ENCODE measurements at places on chromosomes 6 and 20.

DNA sequence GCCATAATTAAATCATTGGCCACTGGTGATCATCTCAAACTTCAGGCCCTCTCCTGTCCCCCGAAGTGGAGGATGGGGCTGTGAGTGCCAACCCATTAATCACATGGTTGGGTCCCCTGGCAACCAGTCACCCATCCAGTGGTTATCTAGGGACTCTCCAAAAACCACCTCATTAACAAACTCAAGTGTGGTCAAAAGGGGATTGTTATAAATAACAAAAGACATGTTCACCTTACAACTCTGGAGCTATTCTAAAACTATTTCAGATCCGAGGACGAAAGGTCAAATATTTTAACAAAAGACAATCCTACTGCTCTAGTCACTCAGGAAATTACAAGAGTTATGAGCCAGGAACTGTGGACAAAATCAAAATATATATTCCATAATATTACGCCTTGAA lies 95.5 kb upstream of the PRND start:
- no peak for DNase-seq

DNA sequence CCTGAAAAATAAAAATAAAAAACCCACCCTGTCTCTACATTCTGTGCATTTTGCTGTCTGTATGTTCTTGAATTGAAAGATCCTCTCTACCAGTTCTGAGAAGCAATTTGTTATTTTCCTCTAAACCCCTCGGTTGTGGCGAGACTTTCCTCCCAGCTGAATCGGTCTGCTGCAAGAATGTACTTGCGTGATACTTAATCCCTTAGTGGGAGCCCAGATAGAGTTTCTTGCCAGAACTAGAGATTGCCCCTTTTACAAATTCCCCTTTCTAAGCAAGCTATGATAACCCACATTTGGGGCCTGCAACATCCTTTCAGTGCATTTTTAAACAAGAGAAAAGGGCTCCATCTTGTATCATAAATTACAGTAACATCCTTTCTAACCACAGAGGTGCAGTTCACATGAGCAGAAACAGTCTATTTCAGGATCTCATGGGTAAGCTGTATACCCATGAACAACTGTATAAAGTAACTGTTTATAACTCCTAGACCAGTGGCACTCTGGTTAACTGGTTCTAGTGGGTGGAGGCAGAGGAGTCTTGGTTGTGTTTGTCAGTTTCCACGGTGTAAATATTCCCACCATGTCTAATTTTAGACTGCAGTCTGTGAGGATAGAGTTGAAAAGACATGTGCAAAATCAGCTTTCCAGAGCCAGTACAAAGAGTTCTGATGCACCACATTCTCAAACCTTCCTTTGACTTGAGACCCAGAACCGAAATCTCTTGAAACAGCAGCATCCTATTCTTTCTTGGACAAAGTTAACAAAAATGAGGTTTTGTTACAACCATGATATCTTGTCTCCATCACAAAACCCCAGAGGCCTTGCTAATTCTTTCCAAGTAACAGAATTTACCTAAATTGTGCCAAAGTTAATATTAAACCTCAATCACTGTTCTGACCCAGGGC lies 113.1 kb upstream of the ZNF217 start:
- peak; percentile 87 for DNase-seq

- no peak for DNase-seq
Measured at GRCh38 chr6:134094441-134094840, 42.0 kb upstream of the SLC2A12 start.

DNA sequence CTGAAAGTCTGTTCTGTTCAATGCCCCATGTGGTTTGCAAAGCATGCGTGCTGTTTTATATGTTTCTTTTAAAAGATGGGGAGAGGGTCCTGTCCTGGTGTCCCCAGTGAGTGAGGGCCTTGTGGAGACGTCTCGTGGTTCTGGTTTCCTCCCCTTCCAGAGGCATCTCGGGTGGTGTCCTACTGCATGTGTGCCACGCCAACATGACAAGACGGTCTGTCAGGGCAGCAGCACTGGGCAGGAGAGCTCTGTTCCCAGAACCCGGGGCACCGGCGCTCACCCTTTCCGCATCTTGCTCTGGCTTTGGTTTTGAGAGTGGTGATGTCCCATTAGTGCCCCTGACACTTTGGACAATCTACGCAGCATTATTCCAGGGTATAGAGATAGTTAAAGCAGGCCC lies 275.6 kb downstream of the CDH4 start:
- DNase-seq: no peak

GRCh38 chr6:9225441-9225871 lies 790.1 kb upstream of the SLC35B3 start:
- DNase-seq: peak; percentile 22

GRCh38 chr20:46228670-46229069 lies 79.6 kb downstream of the CDH22 start:
- DNase-seq: no peak

- DNase-seq: no peak
Measured at GRCh38 chr20:12989586-12990115, 19.1 kb upstream of the SPTLC3 start.

- peak; percentile 21 for DNase-seq
Measured at GRCh38 chr6:76026101-76026500, 46.4 kb downstream of the IMPG1 start.

DNA sequence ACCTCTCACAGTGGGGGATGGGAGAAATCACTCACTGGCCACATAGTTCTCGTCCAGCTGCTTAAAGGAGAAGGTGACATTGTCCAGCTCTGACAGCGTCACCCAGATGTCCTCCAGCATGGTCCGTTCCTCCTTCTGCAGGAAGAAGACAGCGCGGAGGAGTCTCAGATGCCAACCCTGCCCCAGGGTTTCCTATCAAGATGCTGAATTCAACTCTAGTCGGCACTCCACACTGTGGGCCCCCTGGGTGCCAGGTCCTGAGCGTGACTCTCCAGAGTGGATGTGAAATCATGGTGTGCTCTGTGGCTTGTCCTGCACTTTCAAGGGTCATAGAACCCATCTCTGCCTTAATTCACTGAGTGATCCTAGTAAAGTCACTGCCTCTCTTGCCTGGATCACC lies 193.2 kb downstream of the PREX1 start:
- no peak for DNase-seq

DNA sequence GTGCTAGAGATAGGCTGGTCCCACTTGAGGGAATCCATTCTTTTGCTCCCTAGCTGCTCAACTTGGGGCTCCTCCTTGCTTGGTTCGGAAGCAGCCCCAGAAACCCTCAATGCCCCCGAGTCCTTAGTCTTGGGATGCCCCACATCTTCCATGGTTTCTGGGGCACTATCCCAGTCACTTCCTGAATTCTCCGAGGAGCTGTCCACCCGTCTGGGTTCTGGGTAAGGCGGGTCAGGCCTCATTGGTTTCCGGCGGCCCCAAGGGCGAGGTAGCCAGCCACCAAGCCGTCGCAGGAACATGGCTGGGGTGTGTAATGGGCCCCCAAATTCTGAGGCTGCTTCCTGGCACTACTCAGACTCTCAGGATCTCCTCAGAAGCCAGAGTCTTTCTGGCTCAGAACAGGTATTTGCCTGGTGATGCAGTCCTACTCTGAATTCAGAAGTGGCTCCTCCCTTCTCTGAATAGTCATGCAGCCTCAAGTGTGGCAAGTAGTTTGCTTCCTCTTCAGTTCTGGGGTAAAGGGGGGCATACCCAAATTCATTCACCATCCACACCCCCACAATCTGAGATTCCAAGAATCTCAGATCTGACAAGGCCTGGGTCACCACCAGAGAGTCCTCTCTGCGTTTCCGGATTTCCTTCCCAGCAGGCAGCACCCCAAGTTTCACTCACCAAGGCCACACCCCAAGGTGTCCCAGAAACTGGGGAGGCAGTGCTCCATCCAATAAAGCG lies 763 bp downstream of the C6orf47 start:
- DNase-seq: no peak

DNA sequence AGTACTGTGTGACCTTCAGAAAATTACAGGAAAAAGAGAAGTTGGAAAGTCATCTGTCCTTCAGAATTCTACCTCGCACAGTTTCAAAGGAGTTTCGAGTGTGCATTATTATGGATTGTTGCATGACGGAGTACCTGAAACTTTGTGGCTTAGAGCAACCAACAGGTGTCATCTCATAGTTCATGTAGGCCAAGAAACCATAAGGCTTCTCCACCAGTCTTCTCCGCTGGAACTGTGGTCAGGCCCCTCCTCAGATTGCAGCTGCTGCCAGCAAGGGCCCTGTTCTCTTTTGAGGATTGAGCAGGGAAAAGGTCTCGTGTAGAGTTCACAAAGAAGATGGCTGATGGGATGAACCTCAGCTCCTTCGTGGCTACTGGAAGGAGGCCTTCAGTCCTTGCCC lies 151.2 kb upstream of the THBS2 start:
- no peak for DNase-seq

GRCh38 chr6:102679865-102680264 lies 1286.4 kb downstream of the GRIK2 start:
- no peak for DNase-seq

DNA sequence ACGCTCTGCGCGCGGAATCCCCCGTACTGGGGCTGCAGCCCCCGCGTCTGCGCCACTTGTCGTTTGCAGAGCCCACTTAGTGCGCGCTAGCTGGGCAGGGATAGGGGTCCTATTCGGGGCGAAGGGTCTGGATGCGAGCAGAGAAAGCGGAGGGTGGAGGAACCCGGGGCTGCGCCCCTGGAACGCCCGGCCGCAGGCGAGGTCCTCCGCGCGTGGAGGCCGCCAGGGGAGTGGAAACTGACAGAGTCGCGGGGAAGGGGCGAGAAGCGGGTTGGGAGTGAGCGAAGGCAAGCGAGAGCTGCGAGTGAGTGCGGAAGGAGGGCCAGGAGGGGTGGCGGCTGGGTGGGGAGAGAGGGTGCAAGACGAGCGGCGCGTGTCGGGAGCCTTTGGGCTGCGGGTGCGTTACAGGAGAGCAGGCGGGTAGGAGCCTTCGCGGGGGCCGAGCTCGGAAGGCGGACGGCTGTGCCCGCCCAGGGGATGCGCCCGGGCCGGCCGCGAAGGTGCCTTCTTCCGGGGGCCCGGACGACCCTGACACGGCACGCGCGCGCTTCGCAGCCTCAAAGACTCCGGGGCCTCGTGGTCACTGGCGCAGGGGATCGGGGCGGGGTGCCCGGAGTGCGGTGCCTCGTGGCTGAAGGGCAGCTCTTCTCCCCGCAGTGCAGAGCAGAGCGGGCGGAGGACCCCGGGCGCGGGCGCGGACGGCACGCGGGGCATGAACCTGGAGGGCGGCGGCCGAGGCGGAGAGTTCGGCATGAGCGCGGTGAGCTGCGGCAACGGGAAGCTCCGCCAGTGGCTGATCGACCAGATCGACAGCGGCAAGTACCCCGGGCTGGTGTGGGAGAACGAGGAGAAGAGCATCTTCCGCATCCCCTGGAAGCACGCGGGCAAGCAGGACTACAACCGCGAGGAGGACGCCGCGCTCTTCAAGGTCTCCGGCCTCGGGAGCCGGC lies 1.2 kb downstream of the IRF4 start:
- DNase-seq: no peak

DNA sequence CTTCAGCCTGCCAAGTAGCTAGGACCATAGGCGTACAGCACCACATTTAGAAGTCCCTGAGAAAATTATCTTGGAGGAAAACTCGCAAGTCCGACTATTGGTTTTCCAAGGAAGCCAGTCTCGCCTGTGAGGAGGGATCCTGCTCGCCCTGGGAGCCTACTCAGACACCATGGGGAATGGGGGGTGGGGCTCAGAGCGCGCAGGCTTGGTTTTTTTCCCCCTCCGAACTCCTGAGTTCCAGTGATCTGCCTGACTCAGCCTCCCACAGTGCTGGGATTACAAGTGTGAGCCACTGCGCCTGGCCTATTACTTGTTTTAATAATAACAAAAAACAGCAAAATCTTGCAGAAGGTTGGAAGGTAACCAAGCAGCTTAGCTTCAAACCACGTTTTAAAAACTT lies 153.7 kb downstream of the OR2B2 start:
- DNase-seq: no peak

DNA sequence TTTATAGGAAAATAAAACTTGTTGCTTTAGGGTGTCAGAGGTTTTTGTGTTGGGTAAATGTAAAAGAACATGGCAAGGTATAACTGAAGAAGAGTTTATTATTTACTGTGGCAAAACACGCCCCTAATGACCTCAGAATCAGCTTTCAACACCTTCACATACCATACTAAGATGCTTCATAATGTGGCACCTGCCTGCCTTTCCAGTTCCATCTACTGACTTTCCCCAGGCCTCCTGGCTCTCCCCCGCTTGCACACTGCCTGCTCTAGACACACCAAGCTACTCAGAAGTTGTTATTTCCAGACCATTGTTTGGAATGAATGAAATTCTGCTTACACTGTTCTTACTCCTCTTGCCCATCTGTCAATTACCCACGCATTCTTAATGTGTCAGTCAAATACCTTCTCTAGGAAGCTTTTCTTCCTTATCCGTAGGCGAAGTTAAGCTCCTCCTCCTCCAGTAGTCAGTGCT lies 1.8 kb downstream of the TIAM2 start:
- no peak for DNase-seq

DNA sequence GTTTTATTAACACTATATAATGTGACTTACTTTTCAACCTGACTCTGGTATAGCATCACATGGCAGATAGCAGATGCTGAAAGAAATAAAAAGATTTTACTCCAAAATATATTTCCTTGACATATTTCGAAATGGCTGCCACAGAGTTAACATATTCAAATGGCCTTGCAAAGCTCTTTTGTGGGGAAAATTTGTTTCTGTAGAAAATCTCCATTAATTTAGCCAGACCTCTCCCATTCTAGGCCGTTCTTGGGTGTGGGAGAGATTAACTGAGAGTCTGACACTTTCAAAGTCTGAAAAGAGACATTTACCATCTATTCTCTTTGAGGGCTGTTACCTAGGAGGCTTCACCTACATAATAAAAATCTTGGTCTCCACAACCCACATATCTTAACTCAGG lies 217.2 kb downstream of the OTOR start:
- DNase-seq: no peak

GRCh38 chr6:52475307-52475706 lies 55.2 kb downstream of the EFHC1 start:
- DNase-seq: no peak

- DNase-seq: no peak
Measured at GRCh38 chr20:57425150-57426013, 34.2 kb downstream of the RBM38 start.

DNA sequence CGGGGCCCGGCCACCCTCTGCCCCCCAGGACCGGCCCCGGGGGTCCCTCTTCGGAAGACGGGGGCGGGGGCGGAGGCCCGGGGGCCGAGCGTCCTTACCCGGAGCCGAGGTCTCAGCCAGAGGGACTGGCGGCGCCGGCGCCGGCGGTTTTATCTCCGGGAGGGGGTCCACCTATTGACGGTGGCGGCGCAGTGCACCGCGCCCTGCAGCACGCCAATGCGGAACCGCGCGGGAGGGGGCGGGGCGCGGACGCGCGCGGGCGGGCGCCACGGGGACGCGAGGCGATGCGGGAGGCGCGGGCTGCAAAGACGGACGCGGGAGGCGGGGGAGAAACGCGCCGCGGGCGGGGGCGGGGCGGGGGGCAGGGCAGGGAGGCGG lies at the start of gene EEF1A2:
Gene EEF1A2 (minus strand): TSS at position 124 of the 378 bp plus-strand sequence. CDS start 1,320 bp downstream, outside the sequence.
- no peak for DNase-seq

- DNase-seq: peak; percentile 99
Measured at GRCh38 chr20:52923123-52923937, 48.8 kb upstream of the TSHZ2 start.

DNA sequence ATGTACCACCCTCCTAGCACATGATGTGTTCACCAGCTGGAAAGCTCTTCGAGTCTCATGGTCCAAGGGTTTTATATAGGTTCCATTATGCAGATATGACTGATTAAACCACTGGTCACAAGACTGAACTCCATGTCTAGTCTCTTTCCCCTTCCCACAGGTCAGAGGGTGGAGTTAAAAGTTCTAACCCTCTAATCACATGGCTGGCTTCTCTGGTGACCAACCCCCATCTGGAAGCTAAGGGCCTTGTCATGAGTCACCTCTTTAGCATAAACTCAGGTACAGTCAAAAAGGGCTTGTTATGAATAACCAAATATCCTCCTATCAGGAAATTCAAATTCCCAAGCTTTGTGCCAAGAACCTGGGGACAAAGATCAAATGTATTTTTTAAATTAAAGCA lies 52.0 kb upstream of the KLHL31 start:
- no peak for DNase-seq

Measured in fibroblast of skin of right quadriceps (primary cell).